ENCODE measurements at places on chromosomes 2 and 18. TPM values are rescaled to one million over a fixed set of nuclear protein-coding genes. Genes with fewer than 3 reads are reported as not detected.

The CHPF gene
- total RNA-seq, result 78.2 TPM

The CRYGC gene
- total RNA-seq, result not detected

The CTNNA2 gene
- total RNA-seq, result not detected

The RPRM gene
- total RNA-seq, result 2.1 TPM

The SERPINB4 gene
- total RNA-seq, result not detected

The CYS1 gene
- 0.43 TPM for total RNA-seq

The RTP5 gene
- total RNA-seq, result not detected

The TCF4 gene
- 0.74 TPM for total RNA-seq

The ZC3H6 gene
- total RNA-seq, result 10.0 TPM

The PRKAG3 gene
- not detected for total RNA-seq

The LYPD1 gene
- total RNA-seq, result 10.3 TPM

All from PC-9 (cell line).